Lower leg skin (tissue), 4 donors: ENCODE measurements at places on chromosomes 3 and 15.
A peak's percentile ranks its signal among the peaks of the same experiment; 100 is the strongest.

- no peak for DNase-seq
These were observed 257.6 kb downstream of the SLC9A9 start for GRCh38 chr3:143590660-143591059.

DNA sequence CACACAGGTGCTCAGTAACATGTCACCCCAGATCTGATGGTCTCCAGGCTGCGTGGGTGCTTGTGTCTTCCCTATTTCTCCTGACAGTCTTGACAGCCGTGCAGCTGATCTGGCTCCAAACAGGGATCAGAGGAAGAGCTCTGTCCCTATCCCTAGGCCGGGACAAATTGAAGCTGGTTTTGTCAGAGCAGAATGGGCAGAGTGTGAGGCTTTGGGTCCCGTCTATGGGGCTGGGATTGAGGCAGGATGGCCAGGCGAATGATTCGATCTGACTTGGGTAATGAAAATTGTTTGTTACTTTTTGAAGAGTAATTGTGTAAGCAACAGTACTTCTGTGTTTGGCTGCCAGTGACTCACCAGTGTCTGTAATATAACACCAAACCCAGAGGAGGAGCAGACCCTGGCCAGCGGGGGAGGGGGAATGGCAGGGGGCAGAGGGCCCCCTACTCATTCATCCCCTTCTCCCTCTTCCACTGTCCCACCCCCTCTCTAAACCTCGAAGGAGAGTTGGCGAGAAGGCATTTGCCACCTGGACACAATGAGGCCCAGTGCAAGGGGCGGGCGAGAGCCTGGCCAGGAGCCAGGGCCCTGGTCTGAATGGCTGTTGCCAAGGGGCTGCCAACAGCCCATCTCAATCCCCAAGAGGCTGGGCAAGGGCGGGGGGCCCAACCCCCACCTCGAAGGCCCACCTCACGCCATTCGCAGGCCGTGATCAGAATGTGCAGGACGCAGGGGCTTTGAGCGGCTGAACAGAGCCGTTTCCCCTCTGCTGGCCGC is 4.9 kb upstream of the MAGEF1 start:
- no peak for DNase-seq

DNA sequence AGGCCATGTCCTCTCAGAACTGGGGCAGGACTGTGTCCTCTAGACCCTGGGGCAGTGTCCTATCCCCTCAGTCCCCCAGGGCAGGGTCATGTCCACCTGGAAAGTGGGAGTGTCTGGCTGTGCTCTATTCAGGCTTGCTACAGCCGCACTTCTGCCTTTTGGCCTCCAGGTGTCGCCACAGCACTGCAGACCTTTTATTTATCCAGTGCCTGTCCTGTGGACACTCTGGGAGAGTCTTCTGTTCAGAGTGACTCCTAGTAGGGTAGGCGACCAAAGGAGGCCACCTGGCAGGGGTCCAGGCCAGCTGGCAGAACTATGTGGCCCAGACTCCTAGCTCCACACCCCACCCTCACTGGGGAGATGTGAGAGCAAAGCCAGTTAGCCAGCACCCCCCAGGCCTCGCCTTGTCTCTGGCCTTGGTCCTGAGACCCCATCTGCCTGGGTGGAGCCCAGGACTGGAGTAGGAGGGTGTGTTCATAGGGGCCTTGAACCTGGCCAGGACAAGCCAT is 3.9 kb downstream of the TMIE start:
- DNase-seq, result peak; percentile 96

GRCh38 chr15:66955871-66956585 is 109.4 kb upstream of the SMAD3 start:
- no peak for DNase-seq

DNA sequence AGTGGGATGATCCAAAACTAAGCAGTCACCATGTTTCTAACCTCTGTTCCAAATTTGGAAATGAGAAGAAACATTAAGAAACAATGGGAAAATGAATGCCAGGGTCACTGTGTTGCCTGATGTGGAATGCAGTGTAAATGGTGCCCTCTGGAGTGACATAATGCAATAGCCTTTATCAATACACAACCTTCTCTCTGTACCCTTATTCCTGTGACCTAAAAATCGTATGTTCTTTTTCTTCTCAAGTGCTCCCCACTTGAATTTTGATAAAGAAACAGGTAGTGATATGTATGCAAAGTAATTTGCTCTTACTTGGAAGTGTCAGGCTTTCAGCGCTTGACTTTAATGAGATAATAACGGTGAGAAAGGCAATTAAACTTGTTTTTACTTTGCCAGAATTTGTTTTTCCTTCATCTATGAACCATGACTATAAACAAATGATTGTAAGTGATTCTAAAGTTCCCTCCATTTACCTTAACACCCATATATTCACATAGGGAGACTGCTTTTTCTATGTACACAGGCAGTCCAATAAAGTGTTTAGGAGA is 145.8 kb upstream of the THRB start:
- no peak for DNase-seq

DNA sequence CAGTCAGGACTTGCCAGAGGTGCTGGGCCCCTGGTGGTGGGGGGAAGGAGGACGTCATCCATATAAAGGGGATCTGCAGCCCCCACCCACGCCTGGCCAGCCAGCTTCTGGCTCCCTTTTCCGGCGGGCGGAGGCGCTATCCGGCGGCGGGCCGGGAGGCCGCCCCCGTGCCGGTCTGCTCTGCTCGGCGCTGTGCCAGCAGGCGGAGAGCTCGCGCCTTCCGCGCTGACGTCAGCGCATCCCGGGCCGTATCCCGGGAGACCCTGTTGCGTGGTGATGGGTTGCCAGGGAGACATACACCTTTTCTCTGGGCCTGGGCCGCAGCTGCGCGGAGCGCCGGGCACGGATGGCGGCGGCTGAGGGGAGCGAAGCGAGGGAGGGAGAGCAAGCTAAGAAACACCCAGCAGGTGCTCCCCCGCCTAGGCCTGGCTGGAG is 1.1 kb downstream of the FAM131A start:
- DNase-seq, result no peak

DNA sequence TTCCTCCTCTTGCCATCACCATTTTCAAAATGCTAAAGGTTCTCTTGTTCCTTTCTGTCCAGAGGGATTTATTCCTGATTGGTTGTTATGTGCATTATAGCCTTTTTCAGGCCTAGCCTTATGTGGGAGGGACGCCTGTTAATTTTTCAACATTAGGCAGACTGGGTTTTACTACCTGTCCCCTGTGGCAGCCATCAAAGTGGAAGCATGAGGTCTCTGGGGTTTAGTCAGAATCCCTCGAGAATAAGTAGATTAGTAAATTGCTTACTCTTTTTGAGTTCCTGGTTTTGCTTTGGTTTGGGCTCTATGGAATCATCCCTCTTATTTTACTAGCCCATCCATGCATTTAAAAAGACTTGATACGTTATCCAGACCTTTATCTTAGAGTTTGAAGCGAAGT is 32.4 kb downstream of the PAK2 start:
- no peak for DNase-seq

DNA sequence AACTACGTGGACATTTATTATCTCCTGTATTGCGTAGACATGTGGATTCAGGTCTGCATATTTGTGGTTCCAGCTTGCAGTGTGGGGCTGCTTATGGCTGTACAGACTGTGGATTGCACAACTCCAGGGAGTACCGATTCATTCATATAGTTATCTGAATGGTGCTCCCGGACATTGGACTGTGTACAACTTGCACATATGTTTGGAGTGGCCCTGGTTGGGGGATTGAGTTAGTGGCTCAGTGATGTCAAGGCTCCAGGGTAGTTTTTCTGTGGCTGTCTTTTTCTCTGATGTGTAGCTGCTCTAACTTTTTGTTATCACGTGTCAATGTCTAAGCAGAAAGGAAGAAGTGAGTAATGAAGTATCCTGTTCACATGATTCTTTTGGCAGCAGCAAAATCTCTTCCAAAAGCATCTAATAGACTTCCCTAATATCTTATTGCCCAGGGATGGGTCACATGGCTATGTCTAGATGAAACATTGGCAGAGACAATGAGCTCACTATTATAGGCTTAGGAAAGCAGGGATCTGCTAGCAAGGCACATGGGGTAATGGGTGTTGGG is 15.8 kb downstream of the ST3GAL6 start:
- peak; percentile 36 for DNase-seq

DNA sequence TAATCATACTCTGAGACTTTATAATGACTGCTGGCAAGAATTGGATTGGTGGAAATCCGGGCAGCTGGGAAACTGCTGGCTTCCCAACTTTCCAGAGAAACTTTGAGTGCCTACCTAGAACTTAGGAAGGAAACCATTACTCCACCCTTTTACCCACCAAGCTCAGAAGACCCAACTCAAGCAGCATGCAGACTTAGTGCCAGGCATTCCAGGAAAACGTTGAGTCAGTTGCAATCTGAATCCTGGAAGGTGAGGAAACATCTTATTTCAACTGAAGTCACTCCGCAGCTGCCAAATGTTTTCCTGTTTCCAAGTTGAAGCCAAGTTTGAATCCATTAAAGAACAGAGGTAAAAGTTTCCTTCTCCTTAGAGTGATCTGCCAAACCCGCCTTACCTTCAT is 126.5 kb downstream of the ZNF385D start:
- no peak for DNase-seq

GRCh38 chr3:38580450-38581382 is 68.8 kb downstream of the SCN5A start:
- DNase-seq, result no peak

- DNase-seq, result no peak
These were observed 27.8 kb downstream of the PLEKHO2 start for GRCh38 chr15:64869501-64869900.

DNA sequence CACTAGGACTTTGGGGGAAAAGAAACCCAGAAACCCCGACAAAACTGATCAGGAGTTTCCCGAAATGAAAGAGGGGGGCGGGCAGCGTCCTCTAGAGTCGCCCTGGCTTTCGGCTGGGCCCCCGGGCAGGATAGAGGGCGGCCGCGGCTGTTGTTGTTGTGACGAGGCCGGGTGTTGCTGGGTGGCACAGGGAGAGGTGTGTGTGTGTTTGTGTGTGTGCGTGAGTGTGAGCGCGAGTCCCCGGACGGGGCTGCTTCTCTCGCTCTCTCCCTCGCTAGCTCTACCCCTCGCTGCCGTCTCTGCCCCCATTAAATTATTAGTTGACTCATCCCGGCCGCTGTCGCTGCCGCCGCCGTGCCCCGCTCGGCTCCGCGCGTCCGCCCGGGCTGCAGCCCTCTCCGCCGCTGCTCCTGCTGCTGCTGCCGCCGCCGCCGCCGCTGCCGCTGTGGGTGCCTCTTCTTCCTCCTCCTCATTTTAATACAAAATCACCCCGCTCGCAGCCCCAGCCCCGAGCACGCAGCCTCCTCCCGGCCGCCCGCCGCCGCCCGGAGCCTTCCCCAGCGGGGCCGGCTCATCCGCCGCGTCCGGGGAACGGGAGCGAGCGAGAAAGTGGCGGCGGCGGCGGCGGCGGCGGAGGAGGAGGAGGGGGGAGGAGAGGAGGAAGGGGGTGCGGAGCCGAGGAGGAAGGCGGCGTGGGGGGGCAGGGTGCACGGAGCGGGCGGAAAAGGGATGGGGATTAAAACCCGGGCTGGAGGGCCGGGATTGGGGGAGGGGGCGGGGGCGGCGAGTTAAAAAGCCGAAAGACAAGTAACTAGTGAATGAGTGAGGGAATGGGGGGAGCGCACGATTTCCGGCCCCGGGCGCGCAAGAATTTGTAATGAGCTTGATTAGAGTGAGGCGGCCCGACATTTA is at the start of gene SATB1:
SATB1 (minus strand) TSS at position 611 of the 912 bp plus-strand sequence. CDS start 4,372 bp downstream, outside the sequence.
- DNase-seq, result peak; percentile 67

GRCh38 chr3:111691293-111691909 is 96.3 kb upstream of the ZBED2 start:
- DNase-seq, result no peak

DNA sequence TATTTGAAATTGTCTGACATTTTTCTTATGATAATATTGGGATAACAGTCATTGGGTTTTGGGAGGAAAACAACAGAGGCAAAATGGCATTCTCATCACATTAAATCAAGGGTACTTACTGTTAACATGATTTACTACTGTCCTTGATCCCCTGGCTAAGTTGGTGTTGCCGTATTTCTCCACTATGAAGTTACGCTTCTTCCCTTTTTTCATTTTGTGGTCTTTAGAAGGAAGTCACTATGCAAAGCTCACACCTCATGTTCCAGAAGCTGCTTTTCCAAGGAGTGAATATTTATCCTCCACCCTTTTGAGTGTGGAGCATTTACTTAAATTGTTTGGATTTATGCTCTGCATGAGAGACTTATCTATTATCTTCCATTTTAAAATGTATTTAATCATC is 63.7 kb downstream of the ALCAM start:
- no peak for DNase-seq

DNA sequence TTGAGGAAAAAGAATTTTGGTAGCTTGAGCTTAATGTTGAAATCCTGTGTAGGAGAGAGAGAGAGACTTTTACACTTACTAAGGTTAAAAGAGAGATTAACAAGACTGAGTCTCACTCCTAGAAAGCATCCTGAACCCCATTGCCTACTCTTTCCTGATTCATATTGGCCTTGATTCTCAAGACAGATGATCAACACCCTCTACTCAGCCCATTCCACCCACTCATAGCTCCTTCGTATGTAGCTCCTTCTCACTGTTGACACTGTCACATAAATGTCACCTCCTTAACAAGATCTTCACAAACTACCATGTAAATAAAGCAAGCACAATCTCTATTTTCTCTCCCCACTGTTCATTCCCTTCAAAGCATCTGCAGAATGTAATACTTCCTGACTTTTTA is 574.6 kb upstream of the LMCD1 start:
- DNase-seq, result no peak

DNA sequence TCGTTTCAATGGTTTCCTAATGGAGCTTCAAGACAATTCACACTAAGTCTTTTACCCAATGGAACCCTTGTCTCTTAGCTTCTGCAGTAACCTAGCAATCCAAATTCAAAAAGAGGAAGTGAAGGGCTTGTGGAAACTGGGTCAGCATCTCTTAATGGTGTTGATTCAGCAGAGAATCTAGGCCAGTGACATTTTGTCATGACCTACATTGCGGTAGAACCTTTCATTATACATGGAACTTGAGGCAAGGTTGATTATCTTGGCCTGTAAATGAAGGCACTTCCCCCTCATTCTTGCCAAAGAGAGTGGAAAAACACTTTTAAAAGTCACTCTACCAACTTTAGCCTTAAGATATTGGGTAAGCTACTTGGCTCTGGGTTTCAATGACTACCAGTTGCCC is 42.8 kb downstream of the C2CD4B start:
- no peak for DNase-seq

GRCh38 chr3:122012821-122013220 is 9.2 kb downstream of the ILDR1 start:
- no peak for DNase-seq

DNA sequence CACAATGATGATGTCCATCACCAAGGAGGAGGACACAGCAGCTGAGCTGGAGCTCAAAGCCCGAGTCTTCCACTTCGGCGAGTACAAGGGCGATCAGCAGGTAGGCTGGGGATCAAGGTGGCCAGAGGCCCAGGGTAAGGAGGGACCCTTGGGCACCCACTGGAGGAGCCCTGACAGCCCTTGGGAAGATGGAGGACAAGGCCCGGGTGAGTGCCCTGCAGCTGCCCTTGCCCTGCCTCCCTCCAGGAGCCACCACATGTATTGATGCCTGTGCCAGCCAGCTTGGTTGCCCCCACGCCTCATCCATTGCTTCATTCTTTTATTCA is 38.4 kb downstream of the CFAP100 start:
- DNase-seq, result peak; percentile 81

GRCh38 chr3:122353215-122353614 is 28.2 kb downstream of the CSTA start:
- peak; percentile 34 for DNase-seq
